ENCODE measurements at places on chromosomes 5 and 9. TPM values are rescaled to one million over a fixed set of nuclear protein-coding genes. Genes with fewer than 3 reads are reported as not detected.

DNA sequence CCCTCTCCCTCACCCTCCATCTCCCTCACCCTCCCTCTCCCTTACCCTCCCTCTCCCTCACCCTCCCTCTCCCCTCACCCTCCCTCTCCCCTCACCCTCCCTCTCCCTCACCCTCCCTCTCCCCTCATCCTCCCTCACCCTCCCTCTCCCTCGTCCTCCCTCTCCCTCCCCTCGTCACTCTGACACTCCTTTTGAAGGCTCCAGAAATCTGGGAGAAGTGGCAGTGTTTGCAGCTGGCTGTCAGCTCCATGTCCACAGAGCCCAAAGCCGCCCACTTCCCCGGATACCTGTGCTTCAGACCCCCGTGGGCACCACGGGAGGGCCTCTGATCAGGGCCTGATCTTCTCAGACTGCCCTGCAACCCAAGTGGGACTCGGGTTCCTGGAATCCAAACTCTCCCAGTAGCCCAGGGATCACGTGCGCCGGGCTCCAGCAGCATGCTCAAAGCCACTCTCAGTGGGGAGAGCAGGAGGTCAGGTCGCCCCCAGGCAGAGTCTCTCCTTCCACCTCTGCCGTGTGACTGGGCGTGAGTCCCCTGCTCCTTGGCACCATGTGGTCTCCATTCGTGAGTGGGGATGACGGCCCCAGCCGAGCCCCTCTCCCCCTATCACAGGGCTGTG, 33.1 kb downstream of the DBH start:
- no peak for DNase-seq

DNA sequence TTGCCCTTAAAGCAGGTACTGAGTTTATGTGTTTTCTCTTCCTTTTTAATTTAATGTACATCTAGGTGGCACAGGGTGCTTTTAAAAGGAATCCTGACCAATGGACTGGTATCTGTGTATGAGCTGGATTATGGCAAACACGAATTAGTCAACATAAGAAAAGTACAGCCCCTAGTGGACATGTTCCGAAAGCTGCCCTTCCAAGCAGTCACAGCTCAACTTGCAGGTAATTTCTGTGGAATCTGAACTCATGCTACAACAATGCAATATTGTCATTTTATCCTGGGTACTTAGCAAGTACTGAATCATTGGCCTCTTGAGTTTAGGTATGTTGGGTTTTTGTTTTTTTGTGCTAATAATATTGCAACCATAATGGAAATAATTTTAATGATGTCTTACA, 14.4 kb upstream of the TMOD1 start:
- DNase-seq: no peak

ECM2 gene
- 0.20 TPM for total RNA-seq

PRDM9 gene
- not detected for total RNA-seq

- no peak for DNase-seq
Measured at GRCh38 chr5:124410539-124411488, 335.6 kb downstream of the ZNF608 start.

LOX gene
- 0.27 TPM for total RNA-seq

- DNase-seq: peak; percentile 16
Measured at GRCh38 chr9:126506361-126507317, 107.1 kb upstream of the LMX1B start.

GABRA6 gene
- total RNA-seq: not detected

PCDH1 gene
- total RNA-seq: 7.9 TPM

GABRA1 gene
- total RNA-seq: not detected

DNLZ gene
- 16.5 TPM for total RNA-seq

DNA sequence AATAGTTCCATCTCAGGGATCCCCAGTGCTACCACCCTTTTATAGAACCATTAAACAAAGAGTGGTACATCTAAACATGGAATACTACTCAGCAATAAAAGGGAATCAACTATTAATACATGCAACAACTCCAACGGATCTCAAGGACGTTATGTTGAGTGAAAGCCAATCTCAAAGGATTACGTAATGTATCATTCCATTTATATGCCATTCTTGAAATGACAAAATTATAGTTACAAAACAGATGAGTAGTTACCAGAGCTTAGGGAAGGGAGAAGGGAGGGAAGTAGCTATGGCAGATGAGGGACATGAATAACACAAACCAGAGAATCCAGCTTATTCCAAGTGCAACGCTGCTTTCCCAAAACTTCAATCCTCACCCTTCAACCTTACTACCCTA, 69.5 kb downstream of the ACTL7B start:
- no peak for DNase-seq

- no peak for DNase-seq
Measured at GRCh38 chr9:13990331-13990730, 323.6 kb downstream of the NFIB start.

WDR70 gene
- 38.1 TPM for total RNA-seq

GRCh38 chr9:128921881-128922763, 1.3 kb downstream of the PHYHD1 start:
- DNase-seq: peak; percentile 62

DNA sequence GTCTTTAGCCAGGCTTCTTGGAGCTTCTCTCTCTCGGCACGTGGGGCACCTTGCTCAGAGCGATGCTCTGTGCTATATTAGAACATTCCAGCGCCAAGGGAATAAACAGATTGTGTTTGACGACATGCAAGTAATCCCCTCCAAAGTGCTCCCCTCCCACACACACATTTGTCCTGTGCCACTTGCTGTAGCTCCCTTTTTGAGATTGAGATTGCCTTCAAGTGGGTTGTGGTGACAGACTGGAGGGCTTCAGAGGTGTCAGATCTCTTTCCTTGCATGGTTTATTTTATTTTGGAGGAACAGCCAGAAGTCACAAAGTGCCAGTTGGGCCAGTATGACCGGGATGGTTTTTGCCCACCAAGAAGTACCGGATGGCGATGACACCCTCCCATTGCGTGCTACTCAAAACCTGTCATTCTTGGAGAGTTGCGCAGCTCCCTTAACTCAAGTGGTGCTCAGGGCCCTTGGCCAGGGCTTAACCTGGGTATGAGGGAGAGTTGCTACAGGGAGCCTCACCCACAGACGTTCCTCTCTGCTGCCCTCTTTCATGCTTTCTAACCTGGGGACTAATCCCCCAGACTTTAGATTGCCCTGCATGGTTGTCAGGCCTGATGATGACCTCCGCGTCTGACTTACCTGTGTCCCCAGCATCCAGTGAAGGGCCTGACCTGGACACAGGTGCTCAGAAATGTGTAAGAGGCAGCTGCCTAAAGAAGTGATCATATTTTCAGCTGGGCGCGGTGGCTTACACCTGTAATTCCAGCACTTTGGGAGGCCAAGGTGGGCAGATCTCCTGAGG, 18.8 kb upstream of the RPL26L1 start:
- no peak for DNase-seq

GRCh38 chr5:31122998-31123951, 70.2 kb upstream of the CDH6 start:
- DNase-seq: no peak

SLC28A3 gene
- not detected for total RNA-seq
